Activated CD4-positive, CD25-positive, alpha-beta regulatory T cell (primary cell): ENCODE measurements at places on chromosomes 5 and 9.

DNA sequence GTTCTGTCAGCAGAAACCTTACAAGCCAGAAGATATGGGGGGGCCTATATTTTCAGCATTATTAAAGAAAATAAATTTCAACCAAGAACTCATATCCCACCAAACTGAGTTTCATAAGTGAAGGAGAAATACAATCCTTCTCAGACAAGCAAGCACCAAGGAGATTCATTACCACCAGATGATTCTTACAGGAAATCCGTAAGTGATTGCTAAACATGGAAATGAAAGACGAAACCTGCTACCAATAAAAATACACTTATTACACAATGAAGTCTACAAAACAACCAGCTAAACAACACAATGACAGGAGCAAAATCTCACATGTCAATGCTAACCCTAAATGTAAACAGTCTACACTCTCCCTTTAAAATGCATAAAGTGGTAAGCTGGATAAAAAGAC lies 17.8 kb upstream of the C9orf72 start:
- no peak for DNase-seq

DNA sequence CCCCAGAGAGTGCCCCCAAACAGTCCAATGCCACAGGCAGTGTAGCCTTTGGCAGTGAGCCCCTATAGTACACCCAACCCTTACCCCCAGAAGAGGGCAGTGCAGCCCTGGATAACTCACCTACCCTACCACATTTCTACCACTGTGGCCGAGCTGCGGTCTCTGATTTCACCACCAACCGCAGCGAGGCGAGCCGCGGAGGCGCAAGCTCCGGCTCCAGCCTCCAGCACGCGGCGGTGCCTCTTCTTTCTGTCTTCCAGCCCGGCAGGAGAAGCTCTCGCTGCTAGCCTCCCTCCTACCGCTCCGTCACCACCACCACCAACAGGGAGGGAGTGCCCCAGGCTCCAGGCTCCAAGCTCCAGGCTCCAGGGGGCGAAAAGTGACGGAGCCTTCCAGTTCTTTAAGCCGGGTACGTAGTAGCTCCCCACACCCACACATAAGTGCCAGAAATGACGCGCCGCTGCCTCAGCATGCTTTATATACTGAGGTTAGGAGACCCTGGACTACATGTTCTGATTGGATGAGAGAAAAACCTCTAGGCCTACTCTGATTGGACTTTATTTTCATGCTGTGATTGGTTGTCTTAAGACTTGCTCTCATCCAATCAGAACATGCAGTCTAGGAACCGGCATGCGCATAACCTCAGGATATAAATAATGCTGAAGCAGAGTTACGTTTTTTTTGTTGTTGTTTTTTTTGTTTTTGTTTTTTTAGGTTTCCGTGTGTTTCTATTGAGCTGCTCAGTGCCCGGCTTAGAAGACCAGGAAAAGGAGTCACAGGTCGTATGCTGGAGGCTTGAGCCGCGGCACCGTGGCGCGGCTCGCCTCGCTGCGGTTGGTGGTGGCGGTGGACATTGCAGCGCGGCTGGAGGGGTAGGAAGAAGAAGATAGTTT lies at the start of gene PCAT7:
TSS of gene PCAT7 (plus strand) at position 645 of the 893 bp plus-strand sequence.
- DNase-seq, result no peak

GRCh38 chr9:100352201-100352726 lies 478 bp downstream of the TEX10 start:
- DNase-seq, result no peak

GRCh38 chr5:23235246-23235645 lies 272.2 kb upstream of the PRDM9 start:
- no peak for DNase-seq

DNA sequence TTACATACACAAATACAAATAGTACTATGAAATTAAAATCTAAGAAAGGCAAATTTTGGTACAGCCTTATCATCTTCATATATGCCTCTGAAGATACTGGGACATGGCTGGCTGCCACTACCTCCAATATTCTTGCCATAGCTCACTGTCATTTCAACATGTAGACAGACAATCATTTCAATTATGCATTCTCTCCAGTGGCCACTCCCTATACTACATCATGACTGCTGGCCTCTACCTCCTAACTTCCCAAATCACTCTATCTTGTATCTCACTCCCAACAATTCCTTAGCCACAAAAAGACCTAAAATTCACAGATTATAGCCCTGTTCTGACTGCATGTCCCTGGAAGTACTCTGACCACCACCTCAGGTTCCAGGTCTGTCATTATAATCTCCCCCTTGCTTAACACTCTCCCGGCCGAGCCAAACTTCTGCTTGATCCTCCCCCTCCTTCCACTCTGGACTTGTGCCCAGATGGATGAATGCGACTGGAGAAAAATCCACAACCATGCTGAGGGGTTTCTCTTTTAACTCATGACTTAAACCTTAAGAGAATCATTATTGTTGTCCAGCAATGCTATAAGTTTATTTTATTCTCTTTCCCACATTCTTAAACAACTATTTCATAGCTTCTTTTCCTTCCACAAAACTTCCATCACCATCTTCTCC lies 225.3 kb upstream of the TLE4 start:
- no peak for DNase-seq

DNA sequence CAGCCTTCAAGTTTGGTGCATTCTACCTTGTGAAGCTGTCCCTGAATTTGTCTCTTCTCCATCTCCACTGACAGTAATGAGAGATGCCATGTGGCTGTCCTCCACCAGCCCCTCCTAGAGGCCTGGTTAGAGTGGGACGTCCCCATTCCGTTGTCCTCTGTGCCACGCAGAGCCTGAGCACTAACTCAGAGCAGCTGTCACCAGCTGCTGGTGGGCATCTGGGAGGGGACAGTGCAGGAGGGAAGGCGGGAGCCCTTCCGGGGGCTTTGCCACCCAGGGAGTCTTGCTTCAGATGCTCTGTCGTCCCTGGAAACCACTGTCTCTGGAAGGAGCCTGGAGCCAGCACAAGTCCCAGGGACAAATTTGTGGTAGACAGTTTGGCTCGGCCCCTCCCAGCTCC lies 78.6 kb downstream of the PDZD2 start:
- DNase-seq, result no peak

- no peak for DNase-seq
Measured at GRCh38 chr9:115046199-115046598, 71.8 kb downstream of the TNC start.

- no peak for DNase-seq
Measured at GRCh38 chr5:36209664-36210063, 32.1 kb downstream of the NADK2 start.

DNA sequence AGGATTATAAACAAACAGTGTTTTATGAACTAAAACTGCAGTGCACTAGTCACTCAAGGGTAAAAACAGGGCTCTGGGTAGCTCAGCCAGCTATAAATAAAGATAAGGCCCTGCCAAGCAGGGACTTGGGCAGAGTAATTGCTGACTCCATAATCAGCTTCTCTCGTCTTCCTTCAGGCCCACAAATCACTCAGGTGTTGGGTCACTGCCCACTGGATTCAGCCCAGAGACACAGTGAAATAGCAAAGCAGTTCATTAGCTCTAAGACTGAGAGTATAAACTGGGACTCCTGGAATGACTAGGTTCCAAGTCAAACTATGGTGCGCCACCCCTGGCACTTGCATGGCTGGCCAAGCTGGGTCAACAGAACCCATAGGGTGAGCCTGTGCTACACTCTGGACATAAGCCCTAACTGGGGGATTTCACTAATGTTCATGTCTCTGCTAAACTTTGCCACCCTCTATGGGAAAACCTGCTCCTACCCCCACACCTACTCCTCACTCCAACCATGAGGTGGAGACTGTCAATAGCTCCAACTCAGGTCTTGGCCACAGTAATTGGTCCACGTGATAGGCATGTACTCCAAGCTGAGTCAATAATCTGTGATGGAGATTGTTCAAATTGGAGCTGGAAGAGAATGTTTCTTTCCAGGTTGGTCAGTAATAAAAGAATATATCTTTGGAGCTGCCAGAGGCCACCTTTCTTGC lies 158.5 kb downstream of the SLIT3 start:
- no peak for DNase-seq

- DNase-seq, result no peak
Measured at GRCh38 chr5:175897285-175897684, 25.9 kb downstream of the CPLX2 start.

DNA sequence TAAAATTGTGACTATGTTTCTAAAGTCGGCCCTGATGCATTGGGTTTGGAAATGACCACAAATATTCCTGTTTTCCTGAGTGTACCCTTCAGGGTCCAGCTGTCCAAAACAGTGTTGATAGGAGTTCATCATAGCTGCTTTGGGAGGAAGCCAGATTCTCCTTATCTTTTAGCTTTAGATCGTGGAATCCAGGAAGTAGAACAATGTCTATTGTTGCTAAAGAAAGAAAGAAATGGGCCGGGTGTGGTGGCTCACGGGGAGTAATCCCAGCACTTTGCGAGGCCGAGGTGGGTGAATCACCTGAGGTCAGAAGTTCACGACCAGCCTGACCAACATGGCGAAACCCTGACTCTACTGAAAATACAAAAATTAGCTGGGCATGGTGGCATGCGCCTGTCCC lies 9.5 kb downstream of the CAVIN4 start:
- no peak for DNase-seq

GRCh38 chr9:125986966-125987365 lies 239.8 kb downstream of the PBX3 start:
- DNase-seq, result no peak

GRCh38 chr5:132814503-132815294 lies 1.6 kb downstream of the SOWAHA start:
- no peak for DNase-seq

DNA sequence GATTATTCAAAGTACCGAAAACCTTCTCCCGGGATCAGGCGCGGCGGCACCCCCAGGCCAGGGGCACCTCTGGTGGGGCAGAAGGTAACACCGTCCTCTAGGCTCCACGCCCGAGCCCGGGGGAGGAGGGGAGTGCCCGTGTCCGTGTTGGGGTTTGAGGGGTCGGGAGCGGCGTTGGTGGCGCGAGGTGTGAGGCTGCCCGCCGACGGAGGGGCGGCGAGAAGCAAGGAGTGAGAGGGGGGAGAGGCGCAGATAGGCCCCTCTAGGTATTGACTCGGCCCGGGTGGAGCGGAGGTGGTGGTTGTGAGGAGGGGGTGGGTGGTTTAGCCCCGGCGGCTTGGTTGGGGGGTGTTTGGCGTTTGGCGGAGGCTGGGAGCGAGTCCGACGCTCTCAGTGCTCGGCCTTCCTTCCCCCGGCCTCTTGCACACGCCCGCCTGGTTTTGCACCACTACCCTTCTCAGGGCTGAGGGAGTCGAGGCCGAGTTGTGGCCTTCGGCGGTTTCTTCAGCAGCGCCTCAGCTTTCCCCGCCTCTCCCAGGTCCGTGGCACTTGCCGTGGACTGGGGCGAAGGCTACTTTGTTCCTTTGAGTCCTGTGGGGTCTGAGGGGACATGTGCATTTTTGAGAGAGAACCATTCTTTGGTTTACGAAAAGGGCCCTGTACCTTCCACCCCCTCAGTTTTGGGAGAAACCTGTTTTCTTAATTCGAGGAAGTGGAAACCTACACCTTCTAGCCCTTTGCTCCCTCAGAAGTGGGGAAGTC lies 450 bp downstream of the GPBP1 start:
- peak; percentile 61 for DNase-seq

GRCh38 chr5:175701797-175702196 lies 43.9 kb downstream of the HRH2 start:
- DNase-seq, result no peak

- DNase-seq, result no peak
Measured at GRCh38 chr9:76395381-76395780, 1.2 kb upstream of the RFK start.

DNA sequence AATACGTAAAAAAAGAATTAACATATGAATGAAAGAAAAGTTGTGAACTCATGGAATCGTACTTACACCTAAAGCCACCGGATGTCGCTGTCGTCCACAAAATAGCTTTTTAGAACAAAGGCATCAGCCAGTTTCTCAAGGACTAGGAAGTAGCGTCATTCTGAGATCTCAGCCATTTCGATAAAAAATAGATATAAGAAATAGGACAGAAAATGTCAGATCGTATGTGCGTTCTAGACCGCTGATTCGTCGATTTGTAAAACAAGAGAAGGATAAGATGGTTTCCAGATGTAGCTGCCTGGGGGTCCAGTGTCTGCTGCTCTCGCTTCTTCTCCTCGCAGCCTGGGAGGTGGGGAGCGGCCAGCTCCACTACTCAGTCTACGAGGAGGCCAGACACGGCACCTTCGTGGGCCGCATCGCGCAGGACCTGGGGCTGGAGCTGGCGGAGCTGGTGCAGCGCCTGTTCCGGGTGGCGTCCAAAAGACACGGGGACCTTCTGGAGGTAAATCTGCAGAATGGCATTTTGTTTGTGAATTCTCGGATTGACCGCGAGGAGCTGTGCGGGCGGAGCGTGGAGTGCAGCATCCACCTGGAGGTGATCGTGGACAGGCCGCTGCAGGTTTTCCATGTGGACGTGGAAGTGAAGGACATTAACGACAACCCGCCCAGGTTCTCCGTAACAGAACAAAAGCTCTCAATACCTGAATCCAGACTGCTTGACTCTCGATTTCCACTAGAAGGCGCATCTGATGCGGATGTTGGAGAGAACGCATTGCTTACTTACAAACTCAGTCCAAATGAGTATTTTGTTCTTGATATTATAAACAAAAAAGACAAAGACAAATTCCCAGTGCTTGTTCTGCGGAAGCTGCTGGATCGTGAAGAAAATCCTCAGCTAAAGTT lies at the start of gene PCDHA10:
TSS of gene PCDHA10 (plus strand) at position 126 of the 903 bp plus-strand sequence. CDS start at position 278, 152 bp downstream.
- no peak for DNase-seq

DNA sequence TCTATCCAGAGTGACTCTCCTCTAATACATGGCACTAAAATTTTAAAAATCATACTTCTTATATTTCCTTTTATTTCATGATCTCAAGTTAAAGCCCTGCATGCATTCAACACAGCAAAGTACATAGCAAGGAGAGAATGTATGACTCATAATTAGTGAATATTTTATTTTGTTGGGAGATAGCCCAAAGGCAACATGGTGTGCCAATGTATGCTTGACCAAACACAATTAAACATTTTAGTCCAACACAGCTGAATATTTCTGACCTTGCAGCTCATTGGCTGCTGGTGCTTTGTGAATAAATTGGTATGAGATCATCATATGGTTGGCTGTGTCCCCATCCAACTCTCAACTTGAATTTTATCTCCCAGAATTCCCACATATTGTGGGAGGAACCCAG lies 103.5 kb downstream of the NPR3 start:
- DNase-seq, result no peak

DNA sequence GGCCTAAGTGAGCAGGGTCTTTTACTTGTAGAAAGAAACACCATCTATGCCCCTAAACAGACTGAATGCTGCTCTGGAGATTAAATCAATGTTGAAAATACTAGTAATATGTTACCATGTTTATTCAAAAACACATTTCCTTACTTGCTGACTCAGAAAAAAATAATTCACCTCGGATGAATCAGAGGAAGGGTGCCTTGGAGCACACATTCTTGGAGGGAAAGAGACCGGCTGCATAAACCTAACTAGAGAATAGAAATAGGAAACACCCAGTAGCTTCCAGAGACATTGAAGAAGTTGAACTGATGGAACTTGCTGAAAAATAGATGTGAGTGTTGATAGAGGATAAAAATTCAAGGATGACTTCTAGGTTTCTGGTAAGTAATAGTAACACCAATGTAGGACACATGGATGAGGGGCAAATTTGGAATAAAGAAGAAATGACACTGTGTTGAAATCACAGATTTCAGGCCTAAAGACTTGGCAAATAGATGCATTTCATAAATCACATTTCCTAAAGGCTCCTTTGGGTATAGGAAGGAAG lies 76.9 kb upstream of the MINAR2 start:
- no peak for DNase-seq

- DNase-seq, result no peak
Measured at GRCh38 chr5:109650493-109650892, 39.2 kb upstream of the MAN2A1 start.

GRCh38 chr9:85055506-85056202 lies 386.1 kb downstream of the NTRK2 start:
- DNase-seq, result no peak

- DNase-seq, result no peak
Measured at GRCh38 chr5:160192424-160192823, 36.9 kb upstream of the FABP6 start.

- no peak for DNase-seq
Measured at GRCh38 chr5:160269017-160269416, 39.7 kb downstream of the FABP6 start.
